ENCODE measurements at places on chromosomes 2 and 18.
A peak's percentile ranks its signal among the peaks of the same experiment; 100 is the strongest.

GRCh38 chr18:48580782-48581181 is 42.0 kb downstream of the CTIF start:
- no peak for DNase-seq

GRCh38 chr2:218615868-218616315 is 8.2 kb downstream of the PLCD4 start:
- no peak for DNase-seq

DNA sequence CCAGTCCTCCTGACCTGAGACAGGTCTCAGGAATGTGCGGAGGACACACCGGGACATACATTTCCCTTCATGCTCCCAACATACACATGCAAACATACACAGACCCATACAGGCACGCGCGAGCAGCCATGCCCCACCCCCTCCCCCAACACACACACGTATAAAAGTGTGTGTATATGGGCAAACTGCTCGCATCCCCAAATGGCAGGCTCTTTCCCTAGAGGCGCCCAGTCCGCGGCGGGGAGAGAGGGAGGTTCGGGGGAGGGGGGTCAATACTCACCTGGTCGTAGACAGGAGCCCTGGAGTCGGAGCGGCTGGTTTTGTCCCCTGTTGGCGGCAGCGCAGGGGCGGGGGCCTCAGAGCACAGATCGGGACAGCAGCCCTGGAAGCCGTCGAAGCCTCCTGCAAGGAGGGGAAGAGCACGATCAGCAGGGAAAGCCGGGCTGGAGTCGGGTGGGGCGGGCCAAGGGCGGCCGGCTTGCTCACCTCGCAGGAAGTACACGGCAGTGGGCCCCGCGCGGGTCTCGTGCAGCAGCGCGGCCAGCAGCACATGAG is 682 bp downstream of the DUSP2 start:
- DNase-seq, result no peak

GRCh38 chr2:24613154-24613814 is 122.2 kb downstream of the NCOA1 start:
- peak; percentile 51 for DNase-seq

- peak; percentile 38 for DNase-seq
Measured at GRCh38 chr18:49690312-49690711, 123.0 kb downstream of the ACAA2 start.

- DNase-seq, result no peak
Measured at GRCh38 chr2:8650256-8650655, 31.6 kb upstream of the ID2 start.

GRCh38 chr2:85695691-85696668 is 1.8 kb downstream of the GNLY start:
- DNase-seq, result no peak

- no peak for DNase-seq
Measured at GRCh38 chr2:168176402-168176801, 71.0 kb downstream of the STK39 start.

DNA sequence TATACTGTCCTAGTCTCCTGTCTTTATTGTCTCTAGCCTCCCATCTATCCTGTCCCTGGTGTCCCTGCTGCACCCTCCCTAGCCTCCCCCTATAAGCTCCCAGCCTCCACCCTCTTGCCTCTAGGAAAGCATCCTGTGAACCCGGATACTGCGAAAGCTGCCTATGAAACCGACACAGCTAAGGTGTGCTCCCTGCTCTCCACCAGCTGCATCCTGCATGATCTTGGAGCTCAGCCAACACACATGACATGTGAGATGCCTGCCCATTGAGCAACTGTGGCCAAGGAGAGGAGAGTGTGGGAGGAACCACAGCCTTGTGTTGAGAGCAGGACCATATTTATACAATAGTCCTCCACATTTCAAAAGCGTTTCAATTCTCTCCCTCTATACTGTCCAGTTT is 187.1 kb downstream of the ZBTB7C start:
- peak; percentile 65 for DNase-seq

GRCh38 chr18:26853401-26853800 is 12.1 kb downstream of the AQP4 start:
- DNase-seq, result no peak

DNA sequence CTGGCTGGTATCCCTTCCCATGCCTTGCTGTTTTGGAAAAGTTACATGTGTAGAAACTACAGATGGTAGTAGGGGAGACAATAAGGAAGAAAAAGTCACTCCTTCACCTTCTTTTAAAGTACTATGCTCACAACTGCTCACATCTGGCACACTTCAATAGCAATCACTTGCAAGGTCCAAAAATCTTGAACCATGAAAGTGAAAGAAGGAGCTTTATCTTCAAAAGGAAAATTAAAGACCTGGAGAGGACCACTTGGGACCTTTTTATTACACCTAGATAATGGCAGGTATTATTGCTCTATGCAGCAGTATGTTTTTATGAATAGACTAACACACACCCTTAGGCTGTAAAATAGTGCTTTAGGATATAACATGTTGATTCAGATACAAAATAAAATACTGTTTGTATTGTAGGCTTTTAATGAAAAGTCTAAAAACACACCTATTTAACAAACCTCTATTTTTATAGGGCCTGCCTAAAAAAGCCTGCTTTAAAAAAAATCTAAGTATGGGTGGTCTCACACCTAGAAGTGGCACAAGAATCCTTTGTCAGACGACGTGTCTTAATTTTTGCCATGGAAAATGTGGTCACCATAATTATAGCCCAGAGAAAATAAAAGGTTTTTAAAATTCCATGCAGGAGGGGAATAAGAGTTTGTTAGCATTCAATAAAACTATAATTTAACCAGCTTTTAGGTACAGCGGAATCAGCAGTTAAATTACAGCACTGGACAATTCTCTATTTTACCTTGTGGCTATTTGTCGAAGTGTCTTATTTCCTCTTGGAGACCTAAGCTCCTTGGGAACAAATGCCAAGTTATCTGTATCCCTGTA is 124.0 kb downstream of the BCL2 start:
- DNase-seq, result no peak

GRCh38 chr2:51472783-51473182 is 440.9 kb upstream of the NRXN1 start:
- no peak for DNase-seq

- DNase-seq, result no peak
Measured at GRCh38 chr2:82120115-82120514, 1815.6 kb upstream of the LRRTM1 start.

GRCh38 chr2:227376656-227377396 is 2.3 kb downstream of the TM4SF20 start:
- DNase-seq, result no peak

DNA sequence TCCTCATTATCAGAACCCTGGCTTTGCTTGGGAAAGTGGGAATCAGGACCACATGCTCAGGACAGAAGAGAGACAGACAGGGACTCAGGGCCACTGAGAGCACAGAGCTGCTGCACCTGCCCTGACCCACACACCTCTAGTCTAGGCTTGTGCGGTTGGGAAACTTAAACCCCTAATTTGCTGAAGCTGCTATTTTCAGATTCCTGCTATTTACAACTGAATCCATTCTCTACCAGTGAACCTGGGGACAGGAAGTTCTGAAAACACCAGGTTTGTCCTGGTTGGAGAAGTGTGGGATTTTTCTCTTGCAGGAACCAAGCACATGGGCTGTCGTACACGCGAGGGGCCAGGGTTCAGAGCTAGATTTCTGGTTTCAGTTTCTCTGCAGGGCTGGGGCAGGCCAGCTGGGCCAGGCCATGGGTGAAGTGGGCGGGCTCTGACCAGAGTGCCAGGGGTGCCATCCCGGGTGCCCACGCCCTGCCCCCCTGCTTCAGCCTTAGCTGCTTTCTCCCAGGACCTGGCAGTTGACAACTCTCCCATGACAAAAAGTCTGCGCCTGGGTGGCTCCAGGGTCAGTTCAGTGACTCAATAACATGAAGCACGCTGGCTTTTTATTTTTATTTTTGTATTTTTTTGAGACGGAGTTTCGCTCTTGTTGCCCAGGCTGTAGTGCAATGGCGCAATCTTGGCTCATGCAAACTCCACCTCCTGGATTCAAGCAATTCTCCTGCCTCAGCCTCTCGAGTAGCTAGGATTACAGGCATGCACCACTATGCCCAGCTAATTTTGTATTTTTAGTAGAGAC is 51.3 kb upstream of the SLC1A4 start:
- peak; percentile 81 for DNase-seq

DNA sequence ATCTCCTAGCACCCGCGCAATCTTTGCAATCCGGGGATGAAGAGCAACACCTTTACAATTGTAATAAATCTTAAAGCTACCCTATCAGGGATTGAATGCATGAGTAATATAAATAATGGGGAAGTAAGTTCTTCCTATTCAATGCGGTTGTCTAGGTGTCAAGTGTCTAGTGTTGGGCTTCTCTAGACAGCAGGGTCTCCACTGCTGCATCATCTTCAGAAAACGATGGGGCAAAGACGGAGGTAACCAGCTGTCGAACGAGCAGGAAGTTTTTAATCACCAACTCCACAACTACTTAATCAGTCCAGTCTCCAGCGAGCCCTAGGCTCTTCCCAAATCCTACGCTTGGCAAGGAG is 573 bp downstream of the STAM2 start:
- DNase-seq, result no peak

- DNase-seq, result peak; percentile 74
Measured at GRCh38 chr18:21004726-21005125, 106.9 kb downstream of the ROCK1 start.

DNA sequence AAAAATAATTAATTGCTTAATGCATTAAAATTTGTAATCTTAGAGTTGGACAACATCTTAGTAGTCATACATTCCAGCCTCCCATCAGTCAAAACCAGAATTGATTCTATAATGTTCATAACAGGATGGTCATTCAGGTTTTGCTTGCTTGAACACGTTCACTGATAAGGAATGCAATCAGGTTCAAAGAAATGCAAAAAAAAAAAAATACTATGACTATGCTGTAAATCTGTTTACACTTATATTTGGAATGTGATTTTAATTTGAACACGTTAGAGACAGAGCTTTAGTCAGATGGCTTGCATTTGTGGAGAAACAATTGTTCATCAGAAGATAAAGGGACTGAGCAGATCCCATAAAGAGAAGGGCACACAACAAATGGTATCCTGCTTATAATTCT is 131.3 kb upstream of the UNC80 start:
- no peak for DNase-seq

DNA sequence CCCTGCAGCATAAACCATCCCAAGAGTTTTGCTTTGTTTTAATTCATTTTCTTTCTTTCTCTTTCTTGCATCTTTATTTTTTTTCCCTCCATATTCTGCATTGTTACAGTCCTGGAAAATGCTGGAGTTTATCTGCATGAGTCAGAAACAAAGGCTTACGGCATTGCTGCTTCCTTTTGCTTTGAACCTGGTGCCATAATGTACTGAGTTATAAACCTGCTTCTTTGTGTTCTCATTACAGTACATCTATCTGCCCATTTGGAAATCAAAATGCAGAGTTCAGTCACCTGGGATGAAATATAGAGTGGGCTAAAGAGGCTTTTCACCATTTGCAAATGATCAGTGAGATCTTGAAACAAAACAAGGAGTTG is 1009.2 kb upstream of the FANCL start:
- no peak for DNase-seq

DNA sequence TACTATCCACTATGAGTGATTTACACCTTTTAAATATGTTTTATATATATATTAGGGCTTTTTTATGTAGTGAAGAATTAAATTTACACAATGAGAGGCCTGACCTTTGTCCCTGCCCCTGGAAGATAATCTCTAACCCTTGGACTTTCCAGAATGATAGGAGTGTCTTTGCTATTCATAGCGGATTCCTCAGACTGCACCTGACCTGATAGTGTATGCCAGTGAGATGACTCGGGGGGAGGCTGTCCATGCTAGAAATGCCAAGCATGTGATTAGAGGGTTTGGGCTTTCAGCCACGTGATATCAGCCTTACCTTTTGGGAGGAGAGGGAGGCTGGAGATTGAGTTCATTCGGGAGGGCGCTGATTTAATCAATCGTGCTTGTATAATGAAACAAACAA is 44.1 kb upstream of the LHCGR start:
- DNase-seq, result no peak

- DNase-seq, result no peak
Measured at GRCh38 chr2:127256381-127256780, 36.3 kb upstream of the CYP27C1 start.

- DNase-seq, result peak; percentile 68
Measured at GRCh38 chr2:88281302-88282217, 111.4 kb downstream of the THNSL2 start.

Data from suppressor macrophage treated with lipopolysaccharide for 4 hours (primary cell).